ENCODE measurements at places on chromosomes 13 and 19.

DNA sequence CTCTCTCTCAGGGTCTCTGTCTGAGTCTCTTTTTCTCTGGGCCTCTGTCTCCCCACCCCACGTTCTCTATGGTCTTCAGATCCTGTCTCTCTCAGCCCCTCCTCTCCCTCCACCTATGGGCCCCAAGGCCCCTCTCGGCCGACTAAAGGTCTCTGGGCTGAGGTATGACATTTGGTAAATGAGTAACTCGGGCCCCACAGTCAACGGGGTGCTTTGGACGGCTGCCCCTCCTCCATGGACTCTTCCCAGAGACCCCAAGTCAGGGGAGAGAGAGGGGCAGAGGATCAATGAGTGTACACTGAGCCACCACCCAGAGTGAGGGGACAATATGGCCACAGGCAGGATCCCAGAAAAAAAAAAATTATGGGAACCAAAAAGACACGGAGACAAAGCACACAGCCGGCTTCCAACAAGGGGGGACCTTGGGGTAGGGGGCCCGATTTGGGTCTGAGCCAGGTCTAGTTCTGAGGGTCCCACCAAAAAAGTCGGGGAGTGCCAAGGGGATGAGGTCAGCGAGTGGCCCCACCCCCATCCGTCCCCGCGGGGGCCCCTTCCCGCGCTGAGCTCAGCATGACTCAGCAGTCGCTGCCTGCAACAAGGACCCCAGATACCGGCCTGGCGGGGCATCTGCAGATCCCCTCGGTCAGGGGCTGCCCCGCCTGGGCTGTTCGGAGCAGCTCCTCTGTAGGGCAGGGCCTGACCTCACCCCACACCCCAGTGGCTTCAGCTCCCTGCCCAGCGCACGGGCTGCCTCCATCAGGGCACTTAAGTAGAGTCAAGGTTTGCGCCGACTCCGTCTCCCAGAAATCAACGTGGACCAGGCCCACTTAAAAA lies 1.5 kb upstream of the FTL start:
- DNase-seq = peak; percentile 68

DNA sequence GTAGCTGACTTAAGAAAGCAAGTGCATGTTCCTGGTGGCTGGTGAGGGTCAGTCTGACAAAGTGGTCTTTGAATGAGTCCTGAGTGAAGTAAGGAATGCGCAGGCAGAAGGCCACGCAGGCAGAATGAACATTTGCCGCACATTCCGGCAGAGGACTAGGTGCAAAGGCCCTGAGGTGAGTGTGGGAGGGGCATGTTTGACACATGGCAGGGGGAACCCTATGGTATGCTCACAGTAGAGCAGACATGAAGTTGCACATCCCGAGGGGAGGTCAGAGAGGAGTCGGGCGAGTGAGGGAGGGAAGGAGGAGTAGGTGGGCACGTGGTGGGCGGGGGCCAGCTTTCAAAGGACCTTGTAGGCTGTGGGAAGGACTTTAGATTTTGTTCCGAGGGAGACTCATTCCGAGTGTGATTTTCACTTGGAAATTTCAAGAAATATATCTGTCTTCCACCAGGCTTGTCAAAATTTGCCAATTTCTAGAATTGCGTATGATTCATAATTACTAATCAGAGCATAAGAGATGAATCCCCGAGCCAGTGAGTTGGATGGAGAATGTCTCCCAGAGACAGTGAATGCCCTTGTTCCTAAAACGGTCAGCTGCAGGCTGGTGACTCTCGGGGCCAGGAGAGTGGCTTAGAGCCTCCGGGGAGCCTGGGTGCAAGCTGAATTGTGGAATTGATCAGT lies 40.3 kb downstream of the ERICH6B start:
- peak; percentile 36 for DNase-seq

DNA sequence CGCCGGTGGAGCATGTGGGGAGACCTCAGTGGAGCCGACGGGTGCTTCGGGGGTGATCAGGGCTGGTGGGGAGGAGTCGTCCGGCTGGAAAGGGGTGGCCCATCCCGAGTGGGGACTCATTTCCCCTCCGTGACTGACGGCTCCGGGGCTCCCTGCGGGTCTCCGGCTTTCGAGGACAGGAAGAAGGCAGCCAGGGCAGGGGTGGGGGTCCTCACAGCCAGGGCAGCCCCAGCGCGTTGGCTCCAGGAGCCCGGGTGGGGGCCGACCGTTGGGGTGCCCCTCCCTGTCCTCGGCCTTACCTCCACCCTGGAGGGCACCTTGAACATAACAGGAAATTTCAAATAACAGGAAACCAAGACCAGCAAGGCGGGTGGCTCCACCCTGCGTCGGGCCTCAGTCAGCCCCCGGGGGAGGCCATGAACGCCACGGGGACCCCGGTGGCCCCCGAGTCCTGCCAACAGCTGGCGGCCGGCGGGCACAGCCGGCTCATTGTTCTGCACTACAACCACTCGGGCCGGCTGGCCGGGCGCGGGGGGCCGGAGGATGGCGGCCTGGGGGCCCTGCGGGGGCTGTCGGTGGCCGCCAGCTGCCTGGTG lies at the start of gene S1PR4:
TSS of gene S1PR4 (plus strand) at position 393 of the 596 bp plus-strand sequence. CDS start at position 417, 24 bp downstream.
- no peak for DNase-seq

- peak; percentile 74 for DNase-seq
Observed at GRCh38 chr13:19864746-19865309, 1.4 kb upstream of the ZMYM5 start.

DNA sequence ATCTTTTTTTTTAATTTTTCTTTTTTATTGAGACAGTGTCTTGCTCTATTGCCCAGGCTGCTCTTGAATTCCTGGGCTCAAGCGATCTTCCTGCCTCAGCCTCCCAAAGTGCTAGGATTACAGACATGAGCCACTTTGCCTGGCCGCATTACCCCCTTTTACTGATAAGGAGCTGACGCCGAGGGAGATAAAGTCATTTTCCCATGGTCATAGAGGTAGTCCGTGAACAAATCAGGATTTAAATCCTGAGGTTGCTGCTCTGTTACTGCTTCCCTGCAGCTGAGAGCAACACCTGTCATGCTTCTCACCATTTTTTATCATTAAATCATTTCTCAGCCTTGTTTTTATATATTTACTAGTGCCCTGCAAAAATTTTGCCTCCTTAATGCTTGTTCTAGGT lies 7.4 kb downstream of the CYSLTR2 start:
- DNase-seq = no peak

- DNase-seq = peak; percentile 51
Observed at GRCh38 chr13:33694546-33694945, 123.4 kb upstream of the RFC3 start.

DNA sequence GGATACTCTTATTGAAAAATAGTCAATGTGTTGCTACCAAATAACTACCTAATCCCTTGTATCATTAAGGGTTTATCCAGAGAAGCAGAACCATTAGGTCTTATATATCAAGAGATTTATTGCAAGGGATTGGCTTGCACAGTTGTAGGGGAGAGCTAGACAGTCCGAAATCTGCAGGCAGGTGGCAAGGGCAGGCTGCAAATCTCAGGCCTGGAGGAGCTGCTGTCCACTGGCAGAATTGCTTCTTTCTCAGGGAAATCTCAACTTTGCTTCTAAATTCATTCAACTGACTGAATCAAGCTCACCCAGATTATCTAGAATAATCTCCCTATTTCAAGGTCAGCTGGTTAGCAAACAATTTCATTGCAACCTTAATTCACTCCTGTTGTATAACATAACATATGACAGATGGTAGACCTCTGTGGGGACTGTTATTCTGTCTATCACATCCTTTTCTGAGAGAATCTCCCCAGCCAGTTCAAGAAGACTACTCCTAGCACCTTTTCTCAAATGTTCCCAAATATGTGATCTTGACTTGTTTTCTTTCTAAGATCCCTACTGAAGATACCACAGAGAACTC lies 194.2 kb downstream of the NHLRC3 start:
- DNase-seq = no peak

- no peak for DNase-seq
Observed at GRCh38 chr13:99203601-99204579, 3.2 kb downstream of the UBAC2 start.

DNA sequence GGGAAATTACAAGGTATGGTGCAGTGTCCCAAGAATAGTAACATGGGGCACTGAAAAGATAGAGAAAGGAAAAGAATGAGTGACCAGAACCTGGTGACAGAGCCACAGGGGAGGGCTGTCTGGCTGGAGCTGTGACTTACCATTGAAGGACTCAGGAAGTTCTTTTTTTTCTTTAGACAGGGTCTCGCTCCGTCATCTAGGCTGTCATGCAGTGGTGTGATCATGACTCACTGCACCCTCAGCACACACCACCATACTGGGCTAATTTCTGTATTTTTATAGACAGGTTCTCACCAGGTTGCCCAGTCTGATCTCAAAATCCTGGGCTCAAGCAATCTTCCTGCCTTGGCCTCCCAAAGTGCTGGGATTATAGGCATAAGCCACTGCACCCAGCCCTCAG lies 8.8 kb upstream of the CPB2 start:
- peak; percentile 82 for DNase-seq

DNA sequence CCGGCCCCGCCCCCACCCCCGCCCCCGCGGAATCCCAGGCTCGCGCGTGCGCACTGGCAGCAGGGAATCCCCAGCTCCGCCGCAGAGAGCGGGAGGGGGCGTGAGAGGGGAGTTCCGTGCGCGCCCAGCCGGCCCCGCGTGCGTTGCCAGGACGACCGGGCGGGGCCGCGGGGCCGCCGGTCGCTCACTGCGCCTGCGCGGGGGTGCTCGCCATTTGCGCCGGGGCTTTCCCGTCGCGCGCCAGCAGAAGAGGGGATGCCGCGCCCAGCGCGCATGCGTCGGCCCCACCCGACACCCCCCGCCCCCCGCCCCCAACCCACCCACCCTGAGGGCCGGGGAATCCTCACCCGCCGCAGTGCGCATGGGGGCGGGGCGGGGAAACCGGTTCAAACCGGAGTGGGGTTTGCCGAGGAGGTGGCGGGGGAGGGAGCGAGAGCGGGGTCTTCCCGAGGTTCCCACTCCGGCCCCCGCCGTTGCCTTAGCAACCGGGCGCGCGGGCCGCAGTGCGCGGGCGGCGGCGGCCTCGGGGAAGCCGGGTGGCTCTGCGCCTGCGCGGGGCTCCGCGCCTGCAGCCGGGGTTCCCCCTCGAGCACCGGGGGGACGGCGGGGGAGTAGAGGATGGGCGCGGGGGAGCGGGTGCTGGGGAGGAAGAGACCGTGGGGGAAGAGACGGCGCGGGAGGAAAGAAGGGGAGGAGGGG lies 15.1 kb downstream of the CCDC124 start:
- peak; percentile 90 for DNase-seq

DNA sequence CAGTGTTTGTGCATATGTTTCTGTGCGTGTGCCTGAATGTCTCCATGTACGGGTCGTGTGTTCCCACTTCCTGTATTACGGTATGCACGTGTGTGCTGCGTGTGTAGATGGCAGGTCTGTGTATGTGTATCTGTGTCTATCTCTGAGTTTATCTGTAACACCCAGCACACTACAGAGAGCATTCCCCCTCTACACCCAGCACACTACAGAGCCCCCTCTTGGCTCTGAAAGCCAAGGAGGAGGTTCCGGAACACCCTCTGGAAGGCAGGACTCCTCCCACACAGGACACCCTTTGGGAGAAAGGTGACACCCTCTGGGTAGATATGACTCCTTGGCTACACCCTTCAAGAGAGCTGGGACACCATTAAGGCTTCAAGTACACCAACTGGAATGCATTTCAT lies 2.1 kb upstream of the ERFL start:
- no peak for DNase-seq

DNA sequence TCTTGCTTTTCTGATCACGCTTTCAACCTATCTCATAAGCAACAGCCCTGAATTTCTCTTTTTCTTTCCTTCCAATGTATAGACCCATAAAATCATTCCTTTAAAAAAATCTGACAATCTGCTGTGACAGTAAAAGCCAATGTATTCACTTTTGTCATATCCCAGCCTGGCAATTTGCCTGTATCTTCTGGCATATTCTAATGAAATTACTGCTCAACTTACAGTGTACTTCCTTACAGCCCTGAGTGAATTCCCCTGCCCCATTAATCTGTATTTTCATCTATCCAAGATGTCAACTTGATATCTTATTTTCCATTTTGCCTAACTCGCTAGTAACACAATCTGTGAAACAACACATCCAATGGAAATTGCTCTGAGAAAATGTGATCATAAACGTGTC lies 18.0 kb upstream of the SERP2 start:
- DNase-seq = no peak

- DNase-seq = peak; percentile 37
Observed at GRCh38 chr13:23699271-23699670, 129.1 kb downstream of the TNFRSF19 start.

DNA sequence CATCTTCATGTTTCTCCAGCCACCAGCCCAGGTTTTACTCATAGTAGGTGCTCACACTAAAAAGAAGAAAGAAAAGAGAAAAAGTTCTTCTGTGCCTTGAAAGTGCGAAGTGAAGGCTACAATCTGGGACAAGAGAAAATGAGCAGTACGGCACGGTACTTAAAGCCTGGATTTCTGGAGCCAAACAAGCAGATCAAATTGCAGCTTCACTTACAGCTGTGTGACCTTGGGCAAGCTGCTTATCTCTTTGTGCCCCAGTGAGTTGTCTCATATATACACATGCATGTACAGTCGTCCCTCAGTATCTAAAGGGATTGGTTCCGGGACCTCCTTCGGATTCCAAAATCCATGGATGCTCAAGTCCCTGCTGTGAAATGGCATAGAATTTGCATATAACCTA lies 41.8 kb downstream of the GSX1 start:
- DNase-seq = no peak

GRCh38 chr19:17357078-17357666 lies 19.8 kb downstream of the GTPBP3 start:
- DNase-seq = no peak

DNA sequence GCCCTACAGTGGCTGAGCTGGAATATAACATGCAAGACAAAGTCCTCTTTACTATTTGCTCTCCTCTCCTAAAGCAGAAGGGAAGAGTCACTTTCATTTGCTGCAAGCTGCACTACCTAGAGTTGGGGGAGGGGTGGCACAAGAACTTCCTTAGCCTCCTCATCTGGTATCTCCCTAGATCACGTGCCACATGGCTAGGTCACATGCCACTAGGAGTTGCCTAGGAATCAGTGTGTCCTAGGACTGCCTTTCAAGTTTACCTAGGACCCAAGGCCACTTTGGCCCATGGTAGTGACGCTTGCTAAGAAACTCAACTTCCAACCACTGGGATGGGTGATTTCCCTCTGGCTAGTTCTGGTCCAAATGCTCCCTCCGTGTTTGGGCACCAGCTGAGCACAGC lies 625.2 kb downstream of the DIAPH3 start:
- DNase-seq = no peak

Data from epithelial cell of esophagus (primary cell).